ENCODE measurements at places on chromosomes 1 and 21.

DNA sequence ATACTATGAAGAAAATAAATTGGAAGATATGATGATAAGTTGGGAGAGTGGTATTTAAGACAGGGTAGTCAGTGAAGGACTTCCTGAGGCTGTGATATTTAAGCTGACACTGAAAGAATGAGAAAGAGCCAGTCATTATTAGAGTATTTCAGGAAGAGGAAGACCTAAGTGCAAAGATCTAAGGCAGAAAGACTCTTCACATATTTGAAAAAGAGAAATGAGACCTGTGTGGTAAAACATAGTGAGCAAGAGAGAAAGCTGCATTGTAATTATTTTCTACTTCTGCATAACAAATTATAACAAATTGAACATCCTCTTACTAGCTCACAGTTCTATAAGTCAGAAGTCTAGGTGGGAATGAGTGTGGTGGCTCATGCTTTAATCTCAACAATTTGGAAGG, 34.6 kb upstream of the DOCK7 start:
- no peak for DNase-seq

DNA sequence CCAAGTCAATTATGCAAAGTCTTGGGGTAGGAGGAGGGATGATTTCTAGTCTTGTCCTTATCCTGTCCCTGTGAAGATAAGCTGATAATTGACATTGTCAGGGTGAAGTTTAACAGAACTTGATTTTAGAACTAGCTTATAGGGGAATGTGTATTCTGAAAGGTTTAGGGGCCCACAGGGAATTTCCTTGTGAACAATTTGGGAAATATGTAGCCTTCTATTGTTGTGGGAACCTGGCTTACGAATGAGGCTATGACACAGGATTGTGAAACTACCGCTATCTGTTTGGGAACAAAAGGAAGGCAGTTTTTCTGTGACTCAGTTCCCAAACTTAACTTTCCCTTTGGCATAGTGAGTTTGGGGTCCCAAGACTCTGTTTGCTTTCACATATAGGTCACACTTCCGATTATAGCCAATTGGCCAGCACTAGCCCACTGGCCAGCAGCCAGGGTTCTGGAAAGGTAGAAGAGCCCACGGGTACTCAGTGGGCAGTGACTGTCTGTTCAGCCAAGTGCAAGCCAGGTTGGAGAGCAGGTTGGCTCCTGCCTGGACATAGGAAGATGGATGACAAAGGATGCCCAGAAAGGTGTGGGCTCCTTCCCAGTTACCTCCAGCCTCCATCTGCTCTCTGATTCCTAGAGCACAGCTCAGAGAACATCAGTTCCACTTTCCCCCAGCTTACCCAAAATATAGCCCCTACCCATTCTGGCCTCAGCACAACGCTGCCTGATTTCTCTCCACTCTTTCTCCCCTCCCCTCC, 35.5 kb downstream of the H3-3A start:
- no peak for DNase-seq

- no peak for DNase-seq
Measured at GRCh38 chr1:226325178-226325577, 16.2 kb upstream of the LIN9 start.

DNA sequence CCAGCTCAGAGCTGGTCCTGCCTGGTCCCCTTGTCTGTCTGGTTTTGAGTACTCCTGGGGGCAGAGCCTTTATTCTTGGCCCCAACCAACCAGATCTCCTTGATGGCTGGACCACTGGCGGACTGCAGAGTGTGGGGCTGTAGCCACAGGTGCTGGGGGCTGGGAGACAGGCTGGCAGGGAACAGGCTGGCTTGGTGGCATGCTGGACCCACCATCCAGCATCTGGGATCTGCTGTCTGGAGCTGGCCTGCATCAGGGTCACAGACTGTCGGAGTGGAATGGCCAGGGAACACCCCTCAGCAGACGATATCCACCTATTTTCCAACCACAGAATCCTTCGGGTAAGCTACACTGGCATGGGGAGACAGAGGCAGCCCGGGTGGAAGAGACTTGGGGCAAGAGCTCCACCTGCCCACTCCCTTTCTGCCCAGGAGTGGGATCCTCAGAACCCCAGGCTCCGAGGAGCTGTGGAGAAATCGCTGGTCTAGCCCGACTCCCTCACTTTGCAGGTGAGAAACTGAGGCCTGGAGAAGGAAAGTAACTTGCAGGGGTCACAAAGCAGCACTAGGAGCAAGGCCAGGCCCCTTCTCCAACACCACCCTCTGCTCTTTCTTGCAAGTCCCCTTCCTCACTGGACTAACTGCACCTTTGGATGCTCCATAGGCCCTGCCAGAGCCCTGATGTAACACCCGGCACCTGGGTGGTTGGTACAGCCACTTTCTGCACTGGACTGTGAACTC, 40.6 kb downstream of the TNNT2 start:
- DNase-seq, result no peak

- DNase-seq, result no peak
Measured at GRCh38 chr1:76053021-76053420, 21.5 kb upstream of the ST6GALNAC3 start.

DNA sequence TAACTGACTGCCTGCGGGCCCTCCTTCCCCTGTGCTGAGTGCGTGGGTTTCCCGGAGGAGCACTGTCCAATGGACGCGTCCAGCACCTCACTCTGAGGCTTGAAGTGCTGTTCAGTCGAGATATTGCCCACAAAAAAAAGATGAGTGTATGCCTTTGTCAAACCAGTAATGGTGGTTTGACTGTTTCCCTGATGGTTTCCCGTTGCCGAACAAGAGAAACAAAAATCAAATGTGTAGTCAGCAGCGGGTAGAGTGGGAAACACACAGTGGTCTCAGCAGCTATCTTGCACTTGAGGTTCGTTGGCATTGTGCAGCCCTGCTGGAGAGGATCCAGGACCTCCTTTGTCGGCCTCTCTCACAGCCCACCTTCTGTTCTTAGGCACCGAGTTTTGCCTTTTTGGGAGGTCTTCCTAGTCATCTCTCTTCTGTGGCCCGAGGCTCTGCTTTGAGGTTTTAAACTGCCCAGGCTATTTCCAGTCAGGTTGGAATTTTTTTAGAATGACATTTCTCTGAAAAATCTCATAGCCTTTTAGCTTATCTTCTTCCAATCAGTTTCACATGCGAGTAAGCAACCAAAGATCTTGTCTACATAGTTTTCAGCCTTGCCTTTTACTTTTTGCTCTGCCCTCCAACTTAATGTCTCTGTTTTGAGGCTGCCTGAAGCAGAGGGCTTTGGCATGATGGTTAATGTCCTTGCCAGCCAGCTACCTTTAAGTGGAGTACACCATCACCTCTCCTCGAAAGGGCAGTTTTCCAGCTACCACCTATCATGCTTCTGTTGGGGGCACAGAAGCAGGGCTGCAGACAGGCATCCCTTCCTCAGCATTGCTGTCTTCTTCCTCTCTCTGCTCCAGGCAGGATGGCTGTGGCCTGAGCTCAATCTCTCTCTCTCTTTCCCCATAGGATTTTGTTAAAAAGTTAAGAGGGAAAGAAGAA, 132.3 kb downstream of the URB2 start:
- no peak for DNase-seq

GRCh38 chr1:95951371-95952102, 717.5 kb downstream of the RWDD3 start:
- no peak for DNase-seq

DNA sequence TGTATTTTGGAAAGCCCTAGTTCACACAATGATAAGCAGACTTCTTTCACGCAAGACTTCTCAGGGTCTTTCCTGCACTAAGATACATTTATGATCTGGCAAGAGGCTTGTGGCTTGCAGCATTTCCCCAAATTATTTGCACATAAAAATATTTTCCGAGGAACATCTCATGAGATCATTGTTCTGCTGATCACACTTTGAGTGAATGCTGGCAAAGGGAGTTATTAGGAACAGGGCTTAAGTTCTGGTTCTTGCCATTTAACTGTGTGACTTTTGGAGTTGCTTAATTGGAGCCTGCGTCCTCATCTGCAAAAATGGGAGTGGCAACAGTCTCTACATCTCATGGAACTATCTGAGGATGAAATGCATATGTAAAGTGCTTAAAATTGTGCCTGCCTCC, 50.2 kb downstream of the GADD45A start:
- no peak for DNase-seq

- no peak for DNase-seq
Measured at GRCh38 chr1:62103846-62104245, 90.8 kb upstream of the L1TD1 start.

- DNase-seq, result no peak
Measured at GRCh38 chr1:206482611-206483010, 12.3 kb downstream of the IKBKE start.

DNA sequence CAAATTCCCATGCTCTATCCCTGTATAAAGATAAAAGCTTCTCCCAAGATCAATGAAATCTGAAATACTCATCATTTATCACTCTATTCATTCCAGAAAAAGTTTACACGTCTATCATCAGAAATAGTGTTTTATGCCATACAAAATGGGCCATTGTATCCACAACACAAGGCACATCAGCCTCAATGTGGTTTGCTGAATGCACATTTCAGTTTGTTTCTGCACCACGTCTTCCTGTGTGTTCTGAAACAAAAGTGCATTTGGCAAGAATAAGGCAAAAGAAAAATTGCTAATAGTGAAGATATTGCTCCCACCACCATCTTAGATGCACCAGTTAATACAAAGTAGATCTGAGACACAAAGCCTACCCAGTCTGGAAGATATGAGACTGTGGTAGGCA, 89.6 kb upstream of the ETS2 start:
- no peak for DNase-seq

- DNase-seq, result no peak
Measured at GRCh38 chr21:34919406-34919805, 129.7 kb downstream of the RUNX1 start.

DNA sequence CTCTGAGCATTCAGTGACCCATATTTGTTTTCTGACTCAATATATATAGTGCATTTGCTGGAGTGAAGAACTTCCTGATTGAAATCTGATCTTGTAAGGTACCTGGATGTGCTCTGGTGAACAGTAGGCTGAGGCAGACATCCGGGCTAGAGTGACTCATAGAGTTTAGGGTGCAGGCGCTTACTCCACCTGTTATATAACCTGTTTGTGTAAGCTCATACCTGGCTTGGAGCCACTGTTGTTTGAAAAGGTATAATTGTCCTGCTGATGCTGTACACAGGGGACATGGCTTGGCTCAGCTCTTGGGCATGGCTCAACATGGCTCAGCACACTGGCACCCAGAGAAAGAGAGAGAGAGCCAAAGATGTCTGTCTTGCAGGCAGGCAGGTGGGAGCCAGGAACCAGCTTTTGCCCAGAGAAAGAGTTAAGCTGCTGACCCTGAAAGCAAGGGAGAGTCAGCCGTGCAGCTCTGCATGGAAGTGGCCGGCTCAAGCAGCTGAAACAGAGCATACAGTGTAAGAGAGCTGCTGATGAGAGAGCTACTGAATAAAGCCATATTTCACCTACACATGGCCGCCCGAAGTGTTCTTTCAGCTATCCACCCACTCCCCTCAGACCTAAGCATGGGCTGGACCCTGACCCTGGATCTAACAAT, 43.2 kb downstream of the GJA5 start:
- DNase-seq, result no peak

- no peak for DNase-seq
Measured at GRCh38 chr1:204143276-204144041, 8.4 kb downstream of the ETNK2 start.

DNA sequence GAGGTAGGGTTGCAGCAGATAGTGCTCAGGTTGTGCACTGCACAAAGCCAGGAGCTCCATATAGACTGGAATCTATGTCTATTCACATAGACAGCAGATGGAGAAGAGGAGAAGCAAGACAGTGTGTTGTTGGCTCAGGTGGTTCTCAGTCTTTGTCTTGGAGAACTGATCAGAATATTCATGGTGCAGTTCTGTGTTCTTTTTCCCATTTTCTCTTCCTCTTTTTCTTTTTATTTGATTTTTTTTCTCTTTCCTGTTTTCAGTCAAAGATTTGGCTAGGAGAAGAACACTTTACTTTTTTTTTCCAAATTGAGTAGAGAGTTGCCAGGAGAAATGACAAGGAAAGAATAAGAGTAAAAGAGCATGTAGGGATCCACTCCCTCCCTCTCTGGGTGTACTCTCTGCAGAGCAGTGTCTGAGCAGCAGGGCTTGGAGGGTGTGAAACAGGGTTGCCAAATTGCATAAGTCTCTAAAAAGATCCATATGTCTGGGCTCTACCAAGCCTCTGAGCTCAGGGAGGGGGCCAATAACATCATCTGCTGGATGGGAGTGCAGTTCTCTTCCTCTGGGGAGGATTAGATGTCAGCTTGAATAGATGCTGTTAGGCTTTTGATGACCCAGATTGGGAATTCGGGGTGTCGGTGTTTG, 8.7 kb upstream of the CD34 start:
- no peak for DNase-seq

DNA sequence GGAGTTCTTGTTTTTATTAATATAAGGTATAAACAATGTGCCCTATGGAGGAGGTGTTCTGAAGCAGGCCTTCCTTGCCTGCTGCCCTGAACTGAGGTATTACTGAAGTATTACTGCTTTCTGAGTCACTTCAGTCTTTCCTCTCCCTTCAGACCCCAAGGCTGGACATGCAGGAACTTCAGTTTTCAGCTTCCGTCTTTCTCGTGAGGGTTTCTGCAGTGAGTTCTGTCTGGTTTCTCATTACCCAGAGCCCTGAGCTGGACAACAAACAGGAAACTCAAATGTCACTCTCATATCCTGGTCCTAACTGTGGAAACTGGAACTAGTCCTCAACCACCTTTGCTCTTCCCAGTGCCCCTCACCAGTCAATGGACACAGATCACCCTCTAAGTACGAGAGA, 46.8 kb downstream of the ELAVL4 start:
- no peak for DNase-seq

- DNase-seq, result no peak
Measured at GRCh38 chr1:226523646-226524406, 24.7 kb upstream of the STUM start.

GRCh38 chr1:115274467-115274866, 63.6 kb downstream of the NGF start:
- DNase-seq, result no peak

DNA sequence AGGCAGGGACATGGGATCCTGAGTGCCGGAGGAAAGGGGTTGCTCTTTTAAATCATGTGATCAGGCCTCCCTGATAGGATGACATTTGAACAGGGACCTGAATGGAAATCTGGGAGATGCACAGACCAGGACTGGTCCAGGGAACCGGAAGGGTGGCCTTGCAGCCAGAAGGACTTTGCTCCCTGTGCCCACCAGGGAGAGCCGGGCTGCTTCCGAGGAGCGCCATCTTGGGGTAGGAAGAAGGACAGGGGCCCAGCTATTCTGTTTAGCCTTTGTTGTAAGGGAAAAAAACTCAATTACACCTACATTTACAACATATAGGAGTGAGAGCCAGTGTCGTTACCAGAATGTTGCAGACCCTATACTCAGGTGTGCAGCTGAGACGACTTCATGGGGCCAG, 5.5 kb downstream of the KLHDC7A start:
- DNase-seq, result no peak

DNA sequence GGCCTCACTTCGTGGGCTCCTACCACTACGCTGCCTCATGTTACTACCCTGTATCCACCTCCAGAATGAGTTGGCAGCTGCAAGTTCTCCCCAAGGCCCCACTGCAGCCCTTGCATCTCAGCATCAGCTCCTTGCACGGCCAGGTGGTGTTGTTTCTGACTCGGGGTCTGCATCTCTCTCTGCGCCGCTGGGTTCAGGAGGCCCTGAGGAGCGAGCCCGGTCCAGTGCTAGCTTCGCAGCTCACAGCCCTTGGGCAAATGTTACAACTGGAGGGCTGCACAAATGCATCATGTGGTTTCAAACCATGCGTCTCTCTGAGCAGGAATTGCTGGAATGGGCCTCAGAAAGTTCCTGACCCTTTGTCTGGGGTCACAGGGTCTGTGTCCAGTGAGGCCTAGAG, 3.2 kb upstream of the CLDN14 start:
- DNase-seq, result no peak

- DNase-seq, result no peak
Measured at GRCh38 chr21:45959182-45959581, 22.4 kb upstream of the COL6A1 start.

Data from SW 1271 (cell line).